Globus pallidus (tissue), 1 donor: ENCODE measurements at places on chromosomes 12 and 14.

DNA sequence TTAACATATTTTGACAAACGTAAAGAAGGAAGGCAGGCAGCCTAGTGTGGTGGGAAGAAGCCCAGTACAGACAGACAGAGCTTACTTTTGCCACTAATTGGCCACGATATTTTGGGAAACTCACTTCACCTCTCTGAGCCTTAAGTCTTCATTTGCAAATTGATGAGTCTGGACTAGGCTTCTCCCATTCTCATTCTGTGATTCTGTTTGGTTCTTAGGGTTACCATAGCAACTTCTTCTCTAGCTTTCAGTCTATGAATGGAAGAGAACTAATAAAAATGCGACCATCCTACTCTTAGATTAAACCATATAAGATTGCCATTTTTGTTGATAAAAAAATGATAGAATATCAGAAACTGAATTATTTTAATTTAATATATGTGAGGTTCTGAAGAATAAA, 210.5 kb downstream of the SNAPC1 start:
- DNase-seq, result no peak

DNA sequence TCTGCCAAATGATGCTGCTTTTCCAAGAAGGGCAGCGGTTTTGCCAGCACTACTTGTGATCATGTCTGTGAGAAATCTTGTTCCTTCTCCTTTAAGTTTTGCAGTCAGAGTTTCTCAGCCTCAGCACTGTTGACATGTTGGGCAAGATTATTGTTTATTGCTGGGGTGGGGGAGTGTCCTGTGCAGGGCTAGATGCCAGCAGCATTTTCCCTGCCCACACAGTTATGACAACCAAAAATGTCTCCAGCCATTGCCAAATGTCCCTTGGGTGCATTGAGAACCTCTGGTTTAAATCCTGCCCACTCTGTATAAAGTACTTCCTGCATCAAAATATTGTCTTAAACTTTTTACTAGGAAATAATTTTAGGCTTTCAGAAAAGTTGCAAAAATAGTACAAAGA, 20.0 kb downstream of the TMEM132C start:
- DNase-seq, result no peak

DNA sequence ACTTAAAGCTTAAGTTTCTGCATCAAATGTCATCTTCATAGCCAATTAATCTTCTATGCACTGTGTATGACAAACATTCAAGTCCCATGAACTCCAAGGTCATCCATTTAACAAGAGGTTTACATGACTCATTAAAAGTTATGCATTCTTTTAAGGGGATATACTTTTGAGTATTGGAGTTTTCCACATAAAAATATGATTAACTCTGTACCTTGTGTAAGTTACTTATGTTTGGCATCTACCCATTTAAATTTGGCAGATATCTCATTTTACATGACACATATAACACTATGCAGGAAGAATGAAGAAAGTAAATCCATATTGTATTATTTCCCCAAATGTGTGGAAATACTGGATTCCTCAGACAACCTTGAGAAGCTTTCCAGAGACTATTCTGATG, 240.2 kb downstream of the PAX9 start:
- no peak for DNase-seq

GRCh38 chr12:50326590-50327284, 43.4 kb upstream of the LIMA1 start:
- no peak for DNase-seq

DNA sequence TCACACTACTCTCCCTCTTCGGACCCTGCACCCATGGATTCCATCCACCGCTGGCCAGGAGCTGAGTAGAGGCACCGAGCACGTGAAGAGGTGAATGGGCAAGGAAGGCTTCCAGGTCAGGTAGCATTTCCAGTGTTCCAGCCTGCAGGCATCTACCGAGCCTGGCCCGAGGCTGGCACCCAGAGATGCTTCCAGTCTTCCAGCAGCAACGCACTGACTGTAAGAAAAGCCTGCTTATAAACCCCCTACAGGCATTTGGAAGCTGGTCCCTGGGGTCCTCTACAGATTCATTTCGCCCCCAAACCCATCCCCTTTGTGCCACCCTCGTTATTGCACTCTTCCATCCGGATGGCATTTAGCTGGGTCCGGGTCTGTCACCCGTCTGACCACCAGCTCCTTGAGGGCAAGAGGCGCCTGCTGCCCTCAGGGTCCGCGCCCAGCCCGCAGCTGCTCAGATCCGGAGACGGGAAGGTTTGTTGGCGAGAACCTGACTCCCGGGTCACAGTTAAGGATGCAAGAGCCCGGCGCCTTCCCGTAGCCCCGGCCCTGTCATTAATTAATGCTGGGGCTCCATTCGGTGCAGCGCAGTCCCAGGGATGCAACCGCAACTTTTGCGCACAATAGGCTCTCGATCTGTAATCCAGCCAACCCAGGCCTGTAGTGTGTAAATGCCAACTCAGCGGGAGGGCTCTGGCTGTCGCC, 614 bp upstream of the MARK3 start:
- DNase-seq, result no peak
